ENCODE measurements at places on chromosomes 4 and X. TPM values are rescaled to one million over a fixed set of nuclear protein-coding genes. Genes with fewer than 3 reads are reported as not detected.

GRCh38 chr4:13546941-13547484 lies 2.7 kb upstream of the NKX3-2 start:
- no peak for DNase-seq

DNA sequence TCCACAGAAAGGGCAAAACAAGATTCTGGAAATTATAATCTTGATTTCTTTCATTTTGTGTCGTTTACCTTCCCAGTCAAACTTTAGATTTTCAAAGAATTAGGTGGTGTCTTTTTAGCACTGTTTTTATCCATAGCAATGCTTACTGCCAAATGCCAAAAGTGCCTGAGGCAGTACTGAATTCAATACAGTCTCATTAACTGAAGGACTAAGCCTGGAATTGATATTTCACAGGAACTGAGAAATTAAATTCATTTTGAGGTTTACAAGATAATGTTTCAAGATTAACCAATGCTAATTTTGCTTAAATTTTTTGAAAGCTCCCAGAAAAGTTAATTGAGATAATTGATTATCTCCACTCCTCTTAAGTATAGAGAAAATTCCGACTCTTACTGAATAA lies 68.8 kb upstream of the ARHGAP24 start:
- no peak for DNase-seq

MSX1 gene
- not detected for total RNA-seq

- no peak for DNase-seq
These were observed 83.6 kb downstream of the CHM start for GRCh38 chrX:85963736-85964135.

DNA sequence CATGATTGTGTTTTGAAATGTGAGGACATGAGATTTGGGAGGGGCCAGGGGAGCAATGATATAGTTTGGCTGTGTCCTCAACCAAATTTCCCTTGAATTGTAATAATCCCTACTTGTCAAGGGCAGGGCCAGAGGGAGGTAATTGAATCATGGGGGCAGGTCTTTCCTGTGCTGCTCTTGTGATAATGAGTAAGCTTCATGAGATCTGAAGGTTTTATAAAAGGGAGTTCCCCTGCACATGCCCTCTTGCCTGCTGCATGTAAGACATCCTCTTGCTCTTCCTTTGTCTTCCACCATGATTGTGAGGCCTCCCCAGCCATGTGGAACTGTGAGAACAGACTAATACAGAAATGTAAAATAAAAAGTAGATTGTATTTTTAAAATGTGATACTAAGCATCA lies 1294.9 kb downstream of the ADGRL3 start:
- DNase-seq, result no peak

DNA sequence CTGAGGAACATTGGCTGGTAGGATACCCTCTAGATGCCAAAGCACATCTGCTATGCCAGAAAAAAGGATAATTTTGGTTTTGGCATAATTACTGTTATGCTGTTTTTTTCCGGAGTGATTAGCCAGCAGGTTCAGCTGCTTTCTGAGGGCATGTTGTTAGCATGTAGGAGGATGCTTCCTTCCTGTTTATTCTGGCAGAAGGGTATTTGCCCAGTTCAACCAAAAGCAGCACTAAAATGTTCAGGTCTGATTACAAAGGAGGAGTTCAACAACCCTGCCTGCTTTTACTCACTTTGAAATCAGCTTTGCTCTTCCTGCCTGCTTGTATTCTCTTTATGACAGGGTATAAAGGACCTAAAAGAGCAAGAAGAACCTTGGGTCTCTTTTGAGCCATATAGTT lies 21.9 kb downstream of the ERCC6L start:
- no peak for DNase-seq

DNA sequence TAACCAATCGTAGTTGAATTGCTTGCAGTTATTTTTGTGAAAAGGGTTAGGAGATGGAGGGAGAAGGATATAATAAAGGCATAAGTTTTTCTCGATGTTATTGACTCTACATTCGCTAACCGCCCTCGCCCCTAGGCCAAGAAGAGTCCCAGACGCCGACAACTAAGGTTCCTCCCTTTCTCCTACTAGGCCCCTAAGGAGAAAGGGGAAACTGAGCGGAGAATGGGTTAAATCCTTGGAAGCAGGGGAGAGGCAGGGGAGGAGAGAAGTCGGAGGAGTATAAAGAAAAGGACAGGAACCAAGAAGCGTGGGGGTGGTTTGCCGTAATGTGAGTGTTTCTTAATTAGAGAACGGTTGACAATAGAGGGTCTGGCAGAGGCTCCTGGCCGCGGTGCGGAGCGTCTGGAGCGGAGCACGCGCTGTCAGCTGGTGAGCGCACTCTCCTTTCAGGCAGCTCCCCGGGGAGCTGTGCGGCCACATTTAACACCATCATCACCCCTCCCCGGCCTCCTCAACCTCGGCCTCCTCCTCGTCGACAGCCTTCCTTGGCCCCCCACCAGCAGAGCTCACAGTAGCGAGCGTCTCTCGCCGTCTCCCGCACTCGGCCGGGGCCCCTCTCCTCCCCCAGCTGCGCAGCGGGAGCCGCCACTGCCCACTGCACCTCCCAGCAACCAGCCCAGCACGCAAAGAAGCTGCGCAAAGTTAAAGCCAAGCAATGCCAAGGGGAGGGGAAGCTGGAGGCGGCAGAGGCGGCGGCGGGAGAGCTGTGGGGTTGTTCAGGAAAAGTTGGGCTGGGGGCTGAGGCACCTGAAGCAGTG lies 5.9 kb downstream of the ATOH1 start:
- no peak for DNase-seq

- DNase-seq, result no peak
These were observed 46.4 kb upstream of the PRPS1 start for GRCh38 chrX:107581923-107582322.

TMEM47 gene
- total RNA-seq, result not detected

NHS gene
- total RNA-seq, result 0.14 TPM

PFKFB1 gene
- 0.25 TPM for total RNA-seq

CT55 gene
- total RNA-seq, result not detected

GRCh38 chr4:82376109-82376508 lies 2.3 kb upstream of the HNRNPD start:
- DNase-seq, result no peak

- DNase-seq, result no peak
These were observed 17.6 kb downstream of the ENPEP start for GRCh38 chr4:110493520-110493919.

DNA sequence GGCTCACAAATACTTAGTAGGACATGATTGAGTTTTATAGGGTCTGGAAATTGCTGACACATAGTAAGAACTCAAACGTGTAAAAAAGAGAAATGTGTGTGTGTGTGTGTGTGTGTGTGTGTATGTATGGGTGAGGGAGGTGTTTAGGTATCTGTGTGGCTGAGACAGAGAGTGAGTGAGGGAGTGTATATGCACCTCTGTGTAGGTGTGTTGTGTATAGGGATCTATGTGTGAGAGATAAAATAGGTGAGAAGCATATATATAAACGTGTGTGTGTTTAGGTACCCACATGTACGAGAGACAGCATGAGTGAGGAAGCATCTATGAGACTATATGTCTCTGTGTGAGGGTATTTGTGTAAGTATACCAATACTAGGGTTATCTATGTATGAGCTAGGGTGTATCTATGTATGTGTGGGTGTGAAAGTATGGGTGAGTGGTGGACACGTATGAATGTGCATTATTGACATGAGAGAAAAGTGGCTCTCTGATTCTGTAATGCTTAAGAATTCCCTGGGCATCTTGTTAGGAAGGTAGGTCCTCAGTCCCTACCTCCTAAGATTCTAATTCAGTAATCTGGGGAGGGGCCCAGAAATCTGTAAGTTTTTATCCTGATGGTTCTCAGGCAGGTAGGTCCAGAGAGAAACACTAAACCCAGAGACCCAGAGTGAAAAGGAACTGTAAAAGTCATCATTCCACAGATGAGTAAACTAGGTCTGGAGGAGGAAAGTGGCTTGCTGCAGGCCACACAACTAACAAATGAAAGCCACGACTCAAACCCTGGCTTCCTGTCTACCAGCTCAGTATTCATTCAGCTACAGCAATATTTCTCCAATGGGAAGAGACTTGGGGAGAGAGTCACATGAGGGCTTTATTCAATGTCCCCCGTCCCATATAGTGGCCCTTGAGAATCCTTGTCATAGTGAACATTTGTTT lies 237.0 kb downstream of the IDS start:
- DNase-seq, result no peak

DNA sequence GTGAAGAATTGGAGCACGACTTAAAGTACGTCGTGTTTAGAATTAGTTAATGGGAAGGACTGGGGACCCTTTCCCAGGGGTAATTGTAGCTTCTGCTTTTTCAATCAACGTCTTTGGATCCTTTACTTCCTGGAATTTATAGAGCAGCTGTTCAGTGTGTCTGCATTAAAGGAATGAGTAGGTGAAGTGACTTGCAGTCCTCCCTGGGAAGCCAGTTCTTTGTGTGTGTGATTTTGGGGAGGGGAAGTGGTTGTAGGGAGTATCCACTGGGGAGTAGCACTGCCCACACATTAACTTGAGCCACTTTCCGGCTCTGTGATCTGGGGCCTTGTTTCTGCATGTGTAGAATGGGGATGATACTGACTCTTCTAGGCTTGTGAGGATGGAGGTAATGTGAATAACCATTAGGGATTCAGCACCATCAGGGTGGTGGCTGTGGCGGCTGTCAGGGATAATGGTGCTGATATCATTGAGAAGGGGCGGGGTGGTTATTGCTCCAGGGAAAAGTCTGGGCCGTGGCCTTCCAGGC lies 54.7 kb downstream of the TMEM131L start:
- DNase-seq, result no peak

DNA sequence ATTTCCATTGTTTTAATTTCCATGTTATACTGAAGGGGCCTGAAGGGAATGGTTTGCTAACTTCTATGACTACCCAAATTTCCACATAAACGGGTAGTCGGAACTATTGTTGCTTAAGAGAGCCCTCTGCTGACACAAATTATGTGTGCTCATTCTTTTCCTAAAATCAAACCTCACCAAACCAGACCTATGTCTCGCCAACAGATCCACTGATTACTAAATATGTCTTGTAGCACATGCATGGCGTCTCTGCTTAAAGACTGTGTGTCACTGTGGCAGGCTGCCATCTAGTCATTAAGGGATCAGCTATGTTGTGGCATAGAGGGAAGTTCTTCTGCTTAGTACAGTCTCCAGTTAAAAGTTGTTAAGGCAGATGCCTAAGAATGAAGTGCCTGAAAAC lies 25.1 kb downstream of the PIR start:
- no peak for DNase-seq

GRCh38 chr4:6453688-6453990 lies 18.8 kb downstream of the PPP2R2C start:
- DNase-seq, result no peak

GRCh38 chr4:75302648-75303047 lies 211.6 kb downstream of the RCHY1 start:
- no peak for DNase-seq

PABPC1L2A gene
- total RNA-seq, result not detected

DNA sequence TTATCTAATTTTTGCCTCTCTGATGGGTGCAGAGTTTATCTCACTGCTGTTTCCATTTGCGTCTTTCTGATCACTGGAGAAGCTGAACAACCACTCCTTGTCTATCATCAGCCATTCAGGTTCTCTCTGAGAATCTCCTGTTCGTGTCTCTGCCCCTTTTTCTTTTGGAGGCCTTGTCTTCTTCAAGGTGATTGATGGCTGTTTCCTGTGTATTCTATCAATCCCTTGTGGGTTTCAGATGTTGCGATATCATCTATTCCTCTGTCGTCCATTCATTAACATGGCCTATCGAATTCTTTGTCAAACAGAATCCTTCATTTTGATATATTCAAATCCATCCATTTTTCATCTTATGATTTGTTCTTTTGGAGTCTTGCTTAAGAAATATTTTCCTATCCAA lies 100.3 kb downstream of the FAM53A start:
- DNase-seq, result no peak

ADH6 gene
- not detected for total RNA-seq

DNA sequence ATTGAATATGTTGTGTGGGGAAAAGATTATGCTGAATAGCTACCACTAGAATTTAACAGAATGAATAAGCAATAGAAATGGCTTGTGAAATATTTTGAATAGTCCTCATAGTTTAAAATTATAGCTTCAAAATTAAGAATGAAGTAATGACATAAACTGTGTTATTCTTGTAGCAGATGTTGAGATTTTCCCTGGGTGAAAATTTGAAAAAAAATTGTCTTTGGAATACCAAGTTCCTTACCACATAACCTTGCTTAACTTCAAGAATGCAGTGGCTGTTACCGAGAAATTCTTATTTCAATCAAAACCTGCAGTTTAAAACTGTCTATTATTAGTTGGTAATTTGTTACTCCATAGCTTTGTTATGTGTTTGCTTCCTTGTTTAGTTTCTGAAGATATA lies 1268.6 kb downstream of the RAPGEF2 start:
- no peak for DNase-seq

- DNase-seq, result no peak
These were observed 87.3 kb downstream of the STPG2 start for GRCh38 chr4:98055800-98056501.

DNA sequence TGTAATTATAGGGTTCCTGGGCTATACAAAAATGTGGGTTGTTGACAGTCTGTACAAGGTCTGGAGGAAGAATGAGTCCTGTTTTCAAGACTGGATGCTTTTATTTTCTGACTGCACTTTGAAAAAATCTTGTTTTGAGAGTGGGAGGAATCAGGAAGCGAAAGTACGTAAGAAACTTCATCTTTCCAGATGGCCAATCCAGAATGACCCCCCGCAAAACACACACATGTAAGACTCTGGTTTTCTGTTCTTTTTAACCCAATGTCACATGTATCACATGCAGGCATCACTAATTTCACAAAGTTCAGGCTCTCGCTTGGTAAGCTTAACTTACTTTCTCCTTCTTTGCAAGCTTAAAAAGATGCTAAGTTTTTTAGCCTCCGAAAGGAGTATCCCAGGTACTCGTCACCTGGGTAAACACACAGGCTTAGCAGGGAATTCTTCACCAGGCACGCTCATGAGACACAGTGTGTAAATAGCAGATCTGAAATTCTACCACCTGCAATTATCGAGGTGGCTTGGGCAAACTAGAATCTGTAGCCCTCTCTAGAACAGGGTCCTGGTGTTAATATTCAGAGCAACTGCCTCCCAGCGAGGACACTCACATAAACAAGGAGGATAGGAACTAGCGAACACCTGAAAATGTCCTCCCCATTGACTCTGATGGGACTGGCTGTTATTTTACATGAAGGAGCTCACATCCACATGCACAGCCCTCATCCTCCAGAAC lies 90.7 kb downstream of the NSUN7 start:
- DNase-seq, result no peak

CC2D2A gene
- total RNA-seq, result not detected

DNA sequence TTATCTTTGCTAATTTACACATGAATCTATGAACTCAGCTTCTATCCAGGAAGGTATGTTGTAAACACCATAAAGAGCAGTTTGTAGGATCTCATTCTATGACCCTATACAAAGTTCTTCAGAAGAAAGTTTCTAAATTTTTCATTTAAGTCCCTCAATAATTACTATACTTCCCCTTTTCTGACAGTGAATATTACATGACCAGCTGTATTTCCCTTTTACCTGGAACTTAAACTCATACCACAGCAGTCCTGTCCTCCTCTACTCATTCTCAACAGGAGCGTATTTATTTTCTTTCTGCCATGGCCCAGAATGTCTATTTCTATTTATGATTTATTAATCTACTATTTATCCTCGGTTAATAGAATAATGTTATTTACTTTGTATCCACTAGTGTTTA lies 15.8 kb downstream of the RASGEF1B start:
- DNase-seq, result no peak

- DNase-seq, result no peak
These were observed 45.0 kb downstream of the CCDC149 start for GRCh38 chr4:24867766-24868296.

Measured in CD8-positive, alpha-beta T cell (primary cell).